Right lobe of liver (tissue), 6 donors: ENCODE measurements at places on chromosomes 5 and 9.
A peak's percentile ranks its signal among the peaks of the same experiment; 100 is the strongest.

- no peak for DNase-seq
Observed at GRCh38 chr5:144151026-144151425, 19.4 kb downstream of the YIPF5 start.

DNA sequence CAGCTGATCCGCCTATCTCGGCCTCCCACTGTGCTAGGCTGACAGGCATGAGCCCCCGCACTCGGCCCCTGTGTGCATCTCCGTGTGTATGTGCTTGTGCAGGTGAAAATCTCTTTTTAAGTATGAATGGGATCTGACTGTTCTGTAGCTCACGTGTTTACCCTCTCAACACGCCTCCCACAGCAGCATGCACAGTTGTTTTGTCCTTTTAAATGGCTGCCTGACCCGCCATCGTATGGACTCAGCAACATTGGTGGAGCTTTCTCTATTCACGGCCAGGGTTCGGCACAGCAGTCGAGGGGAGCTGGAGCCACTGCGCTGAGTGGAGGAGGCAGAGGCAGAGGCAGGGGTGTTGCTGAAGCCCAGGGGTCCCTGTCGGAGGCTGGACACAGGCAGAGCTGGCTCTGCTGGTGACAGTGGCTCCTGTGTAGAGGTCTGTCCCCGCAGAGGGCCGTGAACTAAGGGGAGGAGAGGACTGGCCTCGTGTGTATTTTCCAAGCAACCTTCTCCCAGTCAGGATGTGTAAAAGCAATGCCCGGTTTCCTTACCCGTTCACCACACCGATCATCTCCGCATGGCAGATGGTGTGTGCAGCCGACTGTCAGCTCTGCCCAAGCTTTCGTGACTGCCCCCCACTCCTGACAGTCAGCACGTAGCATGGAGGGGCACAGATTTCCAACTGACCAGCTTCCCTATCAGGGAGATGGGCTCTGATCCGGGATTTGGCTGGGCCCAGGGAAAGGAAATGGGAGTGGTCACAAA lies 37.3 kb downstream of the MRPL36 start:
- peak; percentile 22 for DNase-seq

- DNase-seq = no peak
Observed at GRCh38 chr9:136339958-136340310, 12.6 kb downstream of the GPSM1 start.

- no peak for DNase-seq
Observed at GRCh38 chr5:38500573-38501260, 55.7 kb downstream of the LIFR start.

- no peak for DNase-seq
Observed at GRCh38 chr5:79865579-79865978, 125.5 kb downstream of the MTX3 start.

DNA sequence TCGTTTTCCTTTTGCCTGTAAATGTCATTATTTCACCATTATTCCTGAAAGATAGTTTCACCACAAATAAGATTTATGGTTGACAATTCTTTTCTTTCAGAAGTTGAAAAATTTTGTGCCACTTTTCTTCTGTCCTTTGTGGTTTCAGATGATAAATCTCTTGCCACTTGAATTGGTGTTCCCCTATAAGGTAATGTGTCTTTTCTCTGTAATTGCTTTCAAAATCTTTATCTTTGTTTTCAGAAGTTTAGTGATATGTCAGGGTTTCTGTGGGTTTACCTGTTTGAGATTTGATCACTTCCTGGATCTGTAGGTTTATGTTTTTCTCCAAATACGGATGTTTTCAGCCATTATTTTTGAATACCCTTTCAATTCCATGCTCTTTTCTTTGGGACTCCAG lies 14.6 kb downstream of the RASA1 start:
- no peak for DNase-seq

DNA sequence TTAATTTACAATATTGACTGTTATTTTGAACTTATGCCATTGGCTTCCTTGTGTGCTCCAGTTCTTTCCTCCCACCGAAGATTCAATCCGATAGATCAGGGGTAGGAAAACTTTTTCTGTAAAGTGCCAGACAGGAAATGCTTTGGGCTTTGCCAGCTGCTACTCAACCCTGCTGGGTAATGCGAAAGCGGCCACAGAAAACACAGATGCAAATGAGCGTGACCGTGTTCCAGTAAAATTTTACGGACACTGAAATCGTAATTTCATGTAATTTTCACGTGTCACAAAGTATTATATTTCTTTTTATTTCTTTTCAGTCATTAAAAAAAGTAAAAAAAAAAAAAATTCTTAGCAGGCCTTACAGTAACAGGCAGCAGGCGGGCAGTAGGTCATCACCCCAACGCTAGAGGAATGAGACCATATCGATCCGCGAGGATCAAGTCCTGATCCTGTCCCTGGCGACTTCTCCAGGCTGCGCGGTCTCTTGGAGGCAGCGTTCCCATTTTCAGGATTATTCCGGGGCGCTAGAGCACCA lies 599 bp downstream of the NMRK1 start:
- DNase-seq = no peak

DNA sequence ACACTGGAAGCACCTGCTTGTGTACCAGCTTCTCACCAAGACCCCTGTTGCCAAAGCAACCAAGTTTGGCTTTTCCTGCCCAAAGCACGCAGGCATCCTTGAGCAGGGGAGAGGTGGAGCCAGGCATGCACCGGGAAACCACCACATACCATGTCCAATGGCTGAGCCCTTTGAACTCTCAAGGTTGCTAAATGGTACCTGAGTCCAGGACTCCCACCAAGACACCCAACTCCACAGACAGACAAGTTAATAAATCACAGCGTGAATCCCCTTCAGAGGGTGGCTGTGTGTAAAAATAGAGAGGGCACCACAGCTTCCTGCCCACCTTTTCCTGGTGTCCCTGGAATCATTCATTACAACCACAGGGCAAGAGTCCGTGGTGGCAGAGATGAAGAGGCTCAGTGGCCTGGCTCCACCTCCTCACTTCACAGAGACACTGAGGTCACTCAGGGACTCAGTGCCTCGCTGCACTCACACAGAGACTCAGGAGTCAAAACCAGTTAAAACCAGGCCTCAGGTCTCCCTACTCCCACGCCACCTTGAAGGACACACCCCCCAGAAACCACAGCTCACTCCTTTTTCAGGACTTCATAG lies 143.7 kb downstream of the C5orf15 start:
- DNase-seq = peak; percentile 33

DNA sequence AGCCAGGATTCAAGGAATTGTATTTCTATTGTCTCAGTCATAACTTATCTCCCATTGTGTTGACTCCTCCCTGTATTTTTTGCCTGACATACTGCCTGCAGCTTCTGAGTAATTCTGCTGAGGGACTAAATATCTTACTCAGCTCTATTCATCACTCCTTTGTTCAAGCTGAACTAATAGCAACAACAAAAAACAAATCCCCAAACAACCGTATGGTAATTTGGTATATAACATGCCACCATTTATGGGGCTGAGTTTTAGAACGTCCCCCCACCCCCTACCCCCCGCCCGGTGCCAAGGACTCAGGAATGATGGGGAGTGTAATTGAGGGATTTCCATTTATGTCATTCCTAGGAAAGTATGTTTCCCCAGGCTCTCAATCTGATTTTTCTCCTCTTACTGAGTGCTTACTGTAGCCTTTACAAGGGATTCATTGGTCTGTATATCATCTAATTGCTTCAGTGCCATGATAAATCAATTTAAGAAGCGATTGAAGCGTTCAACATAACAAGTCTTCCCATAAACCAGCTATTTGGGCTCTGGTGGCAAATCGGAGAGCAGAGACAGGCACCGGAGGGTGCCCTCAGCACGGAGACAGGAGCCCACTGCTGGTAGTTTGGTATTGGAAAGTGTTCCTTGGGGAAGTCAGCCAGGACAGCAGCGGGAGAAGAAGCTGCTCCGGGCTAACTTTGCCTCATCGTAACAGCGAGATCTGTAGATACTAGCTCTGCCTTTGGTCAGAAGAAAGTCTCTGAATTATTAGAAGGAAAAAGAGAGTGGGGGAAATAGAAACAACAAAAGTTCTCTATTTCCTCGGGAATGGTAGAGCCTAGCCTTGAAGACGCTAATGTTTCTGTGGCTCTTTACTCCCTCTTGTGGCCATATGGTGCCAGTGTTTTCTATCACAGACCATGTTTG lies 40.7 kb upstream of the HSD17B4 start:
- DNase-seq = peak; percentile 66

DNA sequence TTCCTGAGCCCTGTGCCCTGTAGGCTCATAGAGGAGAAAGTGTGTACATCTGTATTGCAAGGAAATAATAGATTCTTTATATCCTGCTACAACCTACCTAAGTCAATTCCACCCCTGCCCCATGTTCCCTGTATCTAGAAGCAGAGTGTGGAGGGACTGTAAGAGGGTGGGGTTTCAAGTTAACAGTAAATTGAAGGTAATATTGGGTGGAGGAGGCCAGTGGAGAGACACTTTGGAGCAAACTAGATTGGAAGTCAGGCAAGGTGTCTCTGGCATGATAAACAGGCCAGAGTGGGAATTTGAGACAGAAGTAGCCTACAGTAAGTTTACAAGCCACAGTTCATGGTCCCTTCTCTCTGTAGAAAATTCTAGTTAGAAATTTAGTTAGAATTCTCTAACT lies 2.3 kb upstream of the HEMGN start:
- DNase-seq = no peak

DNA sequence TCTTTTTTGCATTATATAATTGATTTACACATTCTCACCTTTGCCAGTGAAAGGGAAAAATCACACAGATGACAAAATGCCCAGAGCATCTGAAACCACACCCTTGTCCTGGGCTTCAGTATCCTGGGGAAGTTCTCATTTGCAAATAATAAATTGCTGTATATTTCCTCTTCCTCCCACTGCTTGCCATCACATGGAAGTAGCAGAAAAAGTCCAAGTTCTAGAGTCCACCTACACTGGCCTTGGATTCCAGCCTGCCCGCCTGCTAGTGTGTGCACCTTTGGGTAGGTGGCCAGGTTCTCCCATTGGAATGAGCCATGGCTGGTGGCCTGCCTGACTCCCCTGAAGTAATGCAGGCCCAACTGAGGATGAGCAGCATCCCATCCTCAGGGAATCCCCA lies 149.4 kb downstream of the GADD45G start:
- DNase-seq = no peak
